ENCODE measurements at places on chromosomes 3 and 15. TPM values are rescaled to one million over a fixed set of nuclear protein-coding genes. Genes with fewer than 3 reads are reported as not detected.

NTRK3 gene
- not detected for total RNA-seq

KLHDC8B gene
- total RNA-seq: 42.4 TPM

CHRD gene
- total RNA-seq: not detected

LEKR1 gene
- total RNA-seq: 0.71 TPM

FBXO40 gene
- not detected for total RNA-seq

ALDH1A2 gene
- not detected for total RNA-seq

Data from airway epithelial cell (primary cell).